Frontal cortex (tissue), 4 donors: ENCODE measurements at places on chromosomes 7 and 10. TPM values are rescaled to one million over a fixed set of nuclear protein-coding genes. Genes with fewer than 3 reads are reported as not detected.

Gene SEC31B
- 3.7 TPM for total RNA-seq

Gene EIF3A
- total RNA-seq = 66.4 TPM

Gene AOAH
- 3.7 TPM for total RNA-seq

Gene FOXP2
- 20.0 TPM for total RNA-seq

Gene VPS41
- 103 TPM for total RNA-seq

Gene ERVW-1
- not detected for total RNA-seq

Gene NODAL
- 2.0 TPM for total RNA-seq

Gene LRMDA
- 4.5 TPM for total RNA-seq

Gene PRTFDC1
- 29.8 TPM for total RNA-seq

Gene UTF1
- not detected for total RNA-seq

Gene BCCIP
- total RNA-seq = 35.9 TPM
